ENCODE measurements at places on chromosomes 11 and 22. TPM values are rescaled to one million over a fixed set of nuclear protein-coding genes. Genes with fewer than 3 reads are reported as not detected.

DNA sequence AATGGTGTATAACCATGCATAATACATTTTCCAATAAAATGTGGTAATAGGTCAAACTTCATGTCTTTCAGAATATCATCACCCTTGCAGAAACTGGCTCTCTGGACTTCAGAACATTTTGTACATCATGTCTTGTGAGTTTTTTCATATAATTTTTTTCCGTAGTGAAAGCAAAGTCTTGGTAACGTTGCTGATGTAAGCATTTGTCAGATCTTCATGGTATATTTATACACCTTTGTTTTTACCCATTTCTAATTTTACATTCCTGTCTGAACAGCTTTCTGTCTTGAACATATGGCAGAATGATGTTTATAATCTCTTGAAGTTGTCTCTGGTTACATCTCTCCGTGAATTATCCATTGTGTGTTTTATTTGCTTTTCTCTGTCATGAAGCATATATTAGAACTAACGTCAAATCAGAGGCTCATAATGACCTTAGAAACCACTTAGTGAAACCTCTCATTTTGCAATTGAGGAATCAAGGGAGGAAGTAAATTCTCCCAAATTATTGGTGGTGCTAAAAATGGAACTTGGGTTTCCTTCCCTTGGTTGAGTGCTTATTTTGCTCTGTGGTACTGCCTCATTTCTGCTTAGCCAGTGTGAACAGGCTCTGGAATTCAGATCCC, 37.4 kb downstream of the CSRP3 start:
- DNase-seq: no peak

- DNase-seq: peak; percentile 75
Observed at GRCh38 chr22:17436981-17437412, 67.7 kb downstream of the CECR2 start.

GRCh38 chr11:20249796-20250195, 89.5 kb upstream of the DBX1 start:
- DNase-seq: no peak

- no peak for DNase-seq
Observed at GRCh38 chr11:126210871-126211235, 597 bp downstream of the RPUSD4 start.

DNA sequence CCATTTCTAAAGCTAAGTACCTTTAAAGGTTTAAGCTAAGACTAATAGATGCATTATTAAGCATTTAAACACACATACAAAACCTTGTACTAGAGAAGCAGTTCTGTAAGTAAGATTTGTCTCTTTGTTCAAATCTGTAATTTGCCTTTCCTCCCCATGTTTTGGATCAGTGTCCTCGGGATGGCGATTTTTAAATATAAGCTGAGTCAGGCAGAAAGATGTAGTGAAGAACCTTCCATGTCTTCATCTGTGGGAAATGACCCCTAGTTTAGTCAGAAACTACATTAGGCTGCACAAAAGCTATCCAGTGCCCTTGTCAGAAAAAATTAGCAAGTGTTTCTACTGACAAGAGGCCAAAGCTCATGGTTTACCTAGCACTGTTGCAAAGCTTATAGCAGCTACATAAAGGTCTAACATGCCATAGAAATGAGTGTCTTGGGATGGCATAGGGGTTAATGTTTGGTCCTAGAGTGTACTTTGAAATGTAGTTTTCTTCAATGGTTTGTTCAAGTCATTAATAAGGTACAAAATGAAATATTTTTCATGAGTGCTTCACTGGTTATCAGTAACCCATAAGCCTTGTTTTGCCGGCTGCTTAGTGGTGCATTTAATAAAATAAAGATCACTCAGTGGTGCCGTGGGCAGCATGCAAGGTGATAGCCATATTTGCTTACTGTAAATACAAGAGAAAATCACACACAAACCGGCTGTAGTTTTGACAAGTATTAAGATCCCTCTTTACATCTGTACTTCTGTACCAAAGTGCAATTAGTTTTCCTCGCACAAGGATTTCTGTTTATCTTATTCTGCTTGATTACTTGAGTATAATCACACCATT, 139.8 kb downstream of the ELP4 start:
- DNase-seq: no peak

- peak; percentile 82 for DNase-seq
Observed at GRCh38 chr11:130634961-130635473, 186.6 kb downstream of the ADAMTS15 start.

GRCh38 chr11:36326524-36327419, 30.7 kb downstream of the PRR5L start:
- no peak for DNase-seq

DNA sequence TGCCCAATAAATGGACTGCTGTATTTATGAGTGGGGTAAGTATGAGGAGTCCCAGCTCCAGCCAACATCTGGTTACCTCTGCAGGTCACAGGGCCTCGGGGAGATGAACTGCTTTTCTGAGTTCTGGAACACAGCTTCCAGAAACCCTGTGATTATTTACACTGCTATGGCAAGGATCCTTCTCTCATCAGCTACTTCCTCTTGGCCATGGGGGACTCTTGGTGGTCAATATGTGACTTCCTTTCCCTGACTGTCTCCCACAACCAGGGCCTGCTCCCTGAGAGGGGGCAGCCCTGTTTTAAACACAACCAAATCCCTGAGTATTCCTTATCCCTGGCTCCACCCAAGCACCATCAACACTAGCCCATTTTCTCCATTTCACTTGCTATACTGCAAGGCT, 10.0 kb downstream of the RHOG start:
- no peak for DNase-seq

DNA sequence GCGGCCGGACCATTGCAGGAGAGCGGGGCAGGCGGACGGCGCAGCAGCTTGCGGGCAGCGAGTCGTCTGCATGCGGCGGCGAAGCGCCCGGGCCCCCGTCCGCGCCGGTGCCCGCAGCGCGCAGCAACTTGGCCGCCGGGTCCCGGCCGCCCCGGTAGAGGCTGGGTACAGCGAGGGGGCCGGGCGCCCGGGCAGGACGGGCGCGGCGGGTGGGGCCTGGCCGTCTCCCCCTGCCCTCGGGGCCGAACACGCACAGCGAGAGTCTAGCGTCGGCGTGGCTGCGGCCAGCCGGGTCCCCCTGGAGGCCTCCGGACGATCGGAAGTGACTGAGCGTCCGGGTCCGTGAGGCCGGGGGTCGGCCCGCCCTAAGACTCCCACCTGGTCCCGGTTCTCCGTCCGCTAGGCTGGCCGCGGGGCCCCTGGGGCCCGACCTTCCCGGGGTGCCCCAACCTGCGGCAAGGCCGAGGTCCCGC, 775 bp upstream of the TRABD start:
- DNase-seq: no peak

GRCh38 chr11:133907216-133907615, 49.6 kb downstream of the IGSF9B start:
- DNase-seq: no peak

DNA sequence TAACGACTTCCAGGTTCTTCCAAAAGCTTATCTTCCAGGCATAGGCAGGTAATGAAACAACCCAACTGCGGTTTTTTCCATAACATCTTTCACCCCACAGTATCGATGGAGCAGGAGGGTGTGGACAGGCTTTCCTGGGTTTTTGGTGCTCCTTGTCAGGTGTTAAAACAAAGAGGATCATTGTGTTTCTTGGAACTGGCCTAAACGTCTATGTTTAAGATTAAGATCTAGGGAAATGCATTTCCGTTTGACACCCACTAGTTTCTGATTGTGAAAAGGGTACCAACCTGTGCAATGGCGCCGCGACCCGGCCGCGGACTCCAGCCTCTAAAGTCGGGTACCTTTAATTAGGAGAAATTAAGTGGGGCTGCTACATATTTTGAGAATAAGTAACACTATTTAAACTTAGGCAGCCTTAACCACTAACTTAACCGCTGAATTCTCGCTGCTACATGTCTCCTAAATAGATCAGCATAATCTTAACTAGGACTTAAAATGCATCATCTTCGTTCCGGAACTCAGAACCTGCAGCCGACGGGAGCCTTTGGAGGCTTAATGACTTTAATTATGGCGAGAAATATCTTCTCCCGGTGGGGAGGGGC, 31.5 kb downstream of the C22orf31 start:
- DNase-seq: no peak

DNA sequence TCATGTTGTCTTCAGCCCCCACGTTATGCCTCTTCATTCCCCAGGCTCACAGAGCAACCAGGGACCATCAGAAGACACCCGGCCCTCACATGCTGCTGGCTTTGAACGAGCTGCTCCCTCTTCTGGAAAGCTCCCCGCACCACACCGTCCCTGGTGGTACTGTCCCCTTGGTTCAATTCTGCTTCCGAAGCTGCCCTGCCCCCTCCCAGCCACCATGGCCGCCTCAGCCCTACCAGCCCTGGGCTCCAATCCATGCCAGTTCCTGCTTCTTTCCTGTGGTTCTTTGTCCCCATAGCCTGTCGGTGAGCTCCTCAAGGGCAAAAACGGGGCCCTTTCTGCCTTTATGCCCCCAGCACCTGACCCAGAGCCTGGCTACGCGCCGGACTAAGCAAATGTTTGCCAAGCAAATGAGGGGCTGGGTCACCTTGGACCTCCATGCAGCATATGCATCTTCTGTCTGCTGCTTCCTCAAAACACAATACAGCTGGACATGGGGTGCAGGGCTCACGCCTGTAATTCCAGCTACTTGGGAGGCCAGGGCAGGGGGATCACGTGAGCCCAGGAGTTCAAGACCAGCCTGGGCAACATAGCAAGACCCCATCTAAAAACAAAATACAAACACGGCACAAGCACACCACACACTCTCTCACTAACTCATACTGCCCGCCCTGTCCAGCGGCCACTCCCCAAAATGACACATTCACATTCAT, 21.3 kb downstream of the TNKS1BP1 start:
- DNase-seq: no peak

HEPN1 gene
- polyA plus RNA-seq: 48.4 TPM

YPEL4 gene
- 7.6 TPM for polyA plus RNA-seq

DNA sequence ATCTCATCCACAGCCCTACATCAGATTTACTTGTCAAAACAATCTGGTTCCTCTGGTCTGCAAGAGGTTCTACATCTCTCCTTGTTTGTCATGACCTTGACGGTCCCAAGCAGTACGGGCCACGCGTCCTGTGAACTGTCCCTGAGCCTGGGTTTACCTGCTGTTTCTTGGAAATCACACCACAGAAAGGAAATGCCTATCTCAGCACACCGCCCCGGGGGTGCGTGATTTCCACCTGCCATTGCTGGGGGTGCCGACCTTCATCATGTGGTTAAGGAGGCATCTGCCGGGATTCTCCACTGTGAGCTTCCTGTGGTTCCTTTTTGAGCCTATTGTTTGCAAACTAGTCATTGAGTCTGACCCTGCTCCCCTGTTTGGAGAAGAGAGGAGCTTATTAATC, 1363.4 kb downstream of the BRD1 start:
- DNase-seq: no peak

- no peak for DNase-seq
Observed at GRCh38 chr11:88555018-88555828, 217.7 kb upstream of the CTSC start.

- DNase-seq: peak; percentile 70
Observed at GRCh38 chr11:84524422-84525051, 1102.6 kb downstream of the DLG2 start.

DNA sequence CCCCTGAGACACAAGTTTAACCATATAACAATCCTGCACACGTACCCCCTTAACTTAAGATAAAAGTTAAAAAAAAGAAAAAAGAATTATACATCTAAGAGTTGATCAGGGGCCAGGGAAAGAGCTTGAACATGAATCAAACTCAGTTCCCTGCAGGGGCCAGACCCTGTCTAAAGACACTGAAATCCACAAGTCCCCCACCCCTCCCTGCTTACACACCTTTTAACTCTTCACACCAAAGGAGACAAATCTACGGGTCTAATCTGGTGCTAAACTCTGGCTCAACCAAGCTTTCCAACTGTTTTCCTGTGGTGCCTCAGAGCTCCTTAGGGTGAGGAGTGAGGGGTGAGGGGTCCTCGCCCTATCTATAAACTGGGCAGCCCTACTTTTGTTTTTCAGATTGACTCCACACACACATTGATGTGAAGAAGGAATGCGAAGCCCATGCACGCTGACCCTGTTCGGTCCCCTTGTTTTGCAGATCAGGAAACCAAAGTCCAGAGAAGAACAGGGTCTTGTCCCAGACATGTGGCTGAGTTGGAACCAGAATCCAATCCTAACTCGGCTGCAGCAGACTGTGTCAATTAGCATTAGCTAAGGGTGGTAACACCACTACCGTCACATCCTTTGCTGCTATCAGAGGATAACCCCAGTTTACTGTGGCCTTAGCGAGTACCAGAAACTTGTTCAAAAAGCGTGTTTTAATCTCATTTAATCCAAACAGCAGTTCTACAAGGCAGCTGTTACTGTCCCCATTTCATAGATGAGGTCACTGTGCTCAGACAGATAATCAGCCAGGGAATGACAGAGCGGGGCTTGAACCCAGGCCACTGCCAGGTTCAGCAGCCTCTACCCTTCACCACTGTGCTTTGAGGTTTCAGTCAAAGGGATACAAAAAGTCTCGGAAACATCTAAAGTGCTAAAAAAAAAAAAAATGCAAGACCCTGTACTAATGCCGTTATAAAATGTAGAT, 145.2 kb upstream of the SYT13 start:
- no peak for DNase-seq

NLRP14 gene
- 2.6 TPM for polyA plus RNA-seq

CDKN1C gene
- 60.9 TPM for polyA plus RNA-seq

MSANTD4 gene
- 23.6 TPM for polyA plus RNA-seq

DNA sequence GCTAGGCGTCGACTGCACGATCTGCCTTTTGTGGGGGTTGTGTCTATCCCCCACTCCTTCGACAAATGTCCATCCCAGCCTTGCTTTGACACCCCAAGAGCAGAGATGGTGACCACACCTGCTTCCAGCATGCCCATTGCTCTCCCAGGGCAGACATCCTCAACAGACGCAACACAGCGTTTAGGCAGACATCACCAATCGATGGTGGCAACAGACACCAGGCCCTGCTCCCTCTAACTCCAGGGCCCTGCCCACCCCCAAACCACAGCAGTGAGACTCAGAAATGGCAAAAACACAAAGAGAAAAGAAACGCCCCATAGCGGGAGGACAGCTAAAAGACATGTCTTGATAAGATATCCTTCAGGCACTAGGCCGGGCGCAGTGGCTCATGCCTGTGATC, 150.9 kb downstream of the CRYBB2 start:
- DNase-seq: no peak

ATG13 gene
- polyA plus RNA-seq: 74.0 TPM

GRCh38 chr22:37638391-37639069, 939 bp upstream of the SH3BP1 start:
- DNase-seq: no peak

SHISA8 gene
- polyA plus RNA-seq: 5.2 TPM

FOLR1 gene
- polyA plus RNA-seq: 3.4 TPM

GDPD4 gene
- polyA plus RNA-seq: 0.44 TPM

GRCh38 chr11:65395961-65396530, 9.6 kb downstream of the FRMD8 start:
- DNase-seq: no peak

Measured in spinal cord (tissue), 10 donors.